ENCODE measurements at places on chromosomes 4 and X. TPM values are rescaled to one million over a fixed set of nuclear protein-coding genes. Genes with fewer than 3 reads are reported as not detected.

- no peaks in the 10 kb centered on the region for H3K27me3 ChIP-seq
- no peak for DNase-seq
- no peaks in the 10 kb centered on the region for H3K4me1 ChIP-seq
- H3K4me3 ChIP-seq = no peak overlapping the region
- no peak overlapping the region for H3K27ac ChIP-seq
- no peaks in the 10 kb centered on the region for H3K36me3 ChIP-seq
Observed at GRCh38 chr4:176957353-176958118, 164.8 kb upstream of the VEGFC start.

The FAM47E gene
- 2.8 TPM for total RNA-seq

GRCh38 chrX:100817340-100817739 lies 2.9 kb upstream of the CSTF2 start:
- no peak for DNase-seq
- H3K4me1 ChIP-seq = peaks cover 4% of the 10 kb centered on the region
- no peak overlapping the region for H3K27ac ChIP-seq
- H3K4me3 ChIP-seq = no peak overlapping the region
- no peaks in the 10 kb centered on the region for H3K36me3 ChIP-seq

- H3K27me3 ChIP-seq = no peaks in the 10 kb centered on the region
- H3K36me3 ChIP-seq = no peaks in the 10 kb centered on the region
- no peak overlapping the region for H3K4me3 ChIP-seq
- H3K27ac ChIP-seq = no peak overlapping the region
- no peaks in the 10 kb centered on the region for H3K4me1 ChIP-seq
Observed at GRCh38 chr4:42350611-42351182, 46.6 kb upstream of the SHISA3 start.

GRCh38 chr4:151226004-151226932 lies 50.7 kb upstream of the PRSS48 start:
- H3K36me3 ChIP-seq = no peaks in the 10 kb centered on the region
- peak overlapping the region; percentile 29 for H3K4me3 ChIP-seq
- H3K27ac ChIP-seq = peak overlapping the region; percentile 74

DNA sequence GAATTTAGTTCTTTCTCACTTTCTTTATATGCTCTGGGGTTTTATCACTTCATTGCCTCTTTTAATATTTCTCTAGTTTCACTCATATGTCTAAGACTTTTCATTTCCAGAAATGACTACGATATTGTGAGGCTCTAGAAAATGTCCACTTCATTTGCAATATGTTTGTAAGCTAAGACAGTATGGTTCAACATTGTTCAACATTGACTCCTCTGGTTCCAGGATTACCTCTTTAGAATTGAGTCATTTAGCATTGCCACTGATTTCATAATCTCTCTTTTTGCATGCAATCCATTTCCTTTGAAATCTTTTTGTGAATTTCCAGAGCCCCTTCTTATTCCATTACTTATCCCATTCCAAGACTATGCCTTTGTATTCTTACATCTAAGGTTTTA lies 32.3 kb downstream of the BBS12 start:
- no peaks in the 10 kb centered on the region for H3K27me3 ChIP-seq
- no peak overlapping the region for H3K4me3 ChIP-seq
- H3K27ac ChIP-seq = no peak overlapping the region
- H3K36me3 ChIP-seq = no peaks in the 10 kb centered on the region
- H3K4me1 ChIP-seq = no peaks in the 10 kb centered on the region

DNA sequence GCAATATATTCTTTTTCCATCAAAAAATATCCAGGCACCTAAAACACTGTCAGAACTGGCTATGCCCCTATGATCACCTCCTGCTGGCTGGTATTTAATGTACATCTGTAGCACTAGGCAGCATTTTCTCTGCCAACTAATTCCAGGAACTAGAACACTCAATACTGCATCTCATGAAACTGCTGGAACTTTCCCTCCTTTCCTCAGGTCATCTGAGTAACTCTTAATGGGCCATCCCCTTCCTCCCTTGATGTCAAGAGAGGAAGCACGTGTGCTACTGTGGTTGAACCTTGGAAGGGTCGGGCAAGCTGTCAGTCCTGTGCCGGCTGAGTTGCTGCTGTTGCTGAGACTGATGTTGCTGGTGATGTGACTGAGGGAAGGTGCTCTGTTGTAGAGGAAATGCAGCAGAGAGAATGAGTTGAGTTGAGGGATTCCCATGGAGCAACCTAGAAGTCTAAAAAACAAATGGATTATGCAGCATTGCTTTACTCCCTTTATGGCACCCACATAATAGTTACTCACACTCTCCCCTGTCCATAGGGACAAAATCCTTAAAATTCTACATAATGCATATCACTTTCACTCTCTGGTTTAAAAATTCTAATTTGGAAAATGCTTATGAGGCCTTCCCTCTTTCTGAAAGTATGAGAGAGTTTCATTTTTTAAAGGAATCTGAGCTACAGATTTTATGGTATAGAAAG lies 39.5 kb downstream of the TMEM165 start:
- no peaks in the 10 kb centered on the region for H3K36me3 ChIP-seq
- H3K4me3 ChIP-seq = no peak overlapping the region
- peaks cover 2% of the 10 kb centered on the region for H3K4me1 ChIP-seq
- DNase-seq = no peak
- no peak overlapping the region for H3K27ac ChIP-seq

GRCh38 chr4:82645936-82646565 lies 84.3 kb upstream of the TMEM150C start:
- H3K27me3 ChIP-seq = no peaks in the 10 kb centered on the region
- DNase-seq = no peak

DNA sequence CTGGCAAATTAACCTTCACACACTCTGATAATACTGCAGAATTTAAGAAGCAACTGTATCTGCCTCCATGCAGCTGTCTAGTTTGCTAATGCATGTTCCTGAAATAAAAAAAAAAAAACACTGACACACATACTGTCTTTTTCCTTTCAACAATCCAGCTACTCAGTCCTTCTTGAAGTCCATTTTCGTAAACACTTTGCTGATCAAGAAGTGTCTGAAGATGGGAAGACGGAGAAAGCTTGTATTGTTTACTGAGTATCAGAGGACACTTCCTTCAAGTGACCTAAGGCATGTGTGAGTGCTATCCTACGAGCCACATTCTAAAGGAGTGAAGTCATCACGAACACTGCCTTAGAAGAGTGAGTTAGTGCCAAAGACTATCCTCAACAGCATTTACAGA lies 82.6 kb downstream of the LUZP4 start:
- no peak for DNase-seq
- H3K36me3 ChIP-seq = no peaks in the 10 kb centered on the region
- H3K4me1 ChIP-seq = peaks cover 1% of the 10 kb centered on the region
- no peak overlapping the region for H3K27ac ChIP-seq
